ENCODE measurements at places on chromosomes 16 and 17. TPM values are rescaled to one million over a fixed set of nuclear protein-coding genes. Genes with fewer than 3 reads are reported as not detected.

The CCL18 gene
- total RNA-seq: not detected

The CDRT15 gene
- total RNA-seq: not detected

The SLC13A5 gene
- 0.11 TPM for total RNA-seq

The TRIM16 gene
- 21.9 TPM for total RNA-seq

The AOC3 gene
- 0.31 TPM for total RNA-seq

The ZNF597 gene
- total RNA-seq: 1.5 TPM

The CD300LB gene
- not detected for total RNA-seq

The KRTAP4-3 gene
- not detected for total RNA-seq

The ADGRG3 gene
- 0.07 TPM for total RNA-seq

The HCRT gene
- 0.26 TPM for total RNA-seq

The GPR142 gene
- total RNA-seq: not detected

The P2RX5 gene
- 2.7 TPM for total RNA-seq

The DPEP3 gene
- total RNA-seq: 0.03 TPM

The CAVIN1 gene
- total RNA-seq: 26.9 TPM

The KCNJ2 gene
- 0.14 TPM for total RNA-seq

The KRT20 gene
- not detected for total RNA-seq

The OR2C1 gene
- not detected for total RNA-seq

The FASN gene
- total RNA-seq: 201 TPM

The PSMD7 gene
- 118 TPM for total RNA-seq

The SEZ6L2 gene
- 59.0 TPM for total RNA-seq

The MYH11 gene
- not detected for total RNA-seq

The FLOT2 gene
- total RNA-seq: 76.9 TPM

The PERCC1 gene
- total RNA-seq: not detected

The CACNG5 gene
- total RNA-seq: 2.0 TPM

The JUP gene
- 58.4 TPM for total RNA-seq

The CYGB gene
- total RNA-seq: 1.4 TPM
